Stimulated activated CD8-positive, alpha-beta memory T cell treated with anti-CD3 and anti-CD28 coated beads, Interleukin-7, amount 100 ng/mL, for 1 hour (primary cell): ENCODE measurements at places on chromosomes 6 and 20.

GRCh38 chr6:44071670-44072451, 55.4 kb downstream of the MRPL14 start:
- no peak for DNase-seq

- DNase-seq: peak; percentile 26
These were observed 33.8 kb upstream of the AIG1 start for GRCh38 chr6:143026696-143027449.

DNA sequence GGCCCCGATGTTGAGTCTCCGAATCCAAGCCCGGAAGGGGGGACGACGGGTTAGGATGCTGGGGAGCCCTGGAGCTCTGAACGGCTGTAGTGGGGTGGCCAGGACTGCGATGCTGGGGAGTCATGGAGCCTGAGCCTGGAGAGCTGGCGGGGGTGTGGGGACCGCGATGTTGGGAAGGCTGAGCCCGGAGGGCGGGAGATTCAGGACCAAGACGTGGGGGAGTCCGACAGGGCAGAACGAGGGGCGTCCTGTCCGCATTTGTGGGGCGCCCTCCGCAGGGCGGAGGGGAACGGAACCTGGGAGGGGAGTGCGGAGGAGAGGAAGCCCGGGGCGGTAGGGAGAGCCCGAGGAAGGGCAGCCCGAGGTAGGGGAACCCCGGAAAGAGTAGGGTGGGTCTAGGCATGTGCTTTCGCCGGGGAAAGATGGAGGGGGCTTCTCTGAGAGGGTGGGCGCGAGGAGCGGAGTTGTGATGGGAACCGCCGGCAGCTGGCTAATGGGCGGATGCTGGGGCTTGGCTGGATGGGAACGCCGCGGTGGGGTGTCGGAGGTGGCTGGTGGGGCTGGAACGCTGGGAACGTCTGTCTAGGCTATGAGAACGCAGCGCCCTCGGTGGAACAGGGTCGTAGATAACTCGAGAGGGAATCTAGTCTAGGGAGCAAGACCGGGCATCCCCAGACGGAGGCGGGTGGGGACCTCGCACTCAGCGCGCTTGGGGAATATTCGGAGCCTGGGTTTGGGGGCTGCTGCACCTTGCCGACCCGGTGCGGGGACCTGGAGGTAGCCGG, 684 bp downstream of the PAQR8 start:
- no peak for DNase-seq

GRCh38 chr20:17810847-17811627, 111.3 kb downstream of the BANF2 start:
- no peak for DNase-seq

- no peak for DNase-seq
These were observed 31.7 kb upstream of the SCUBE3 start for GRCh38 chr6:35181933-35182612.

DNA sequence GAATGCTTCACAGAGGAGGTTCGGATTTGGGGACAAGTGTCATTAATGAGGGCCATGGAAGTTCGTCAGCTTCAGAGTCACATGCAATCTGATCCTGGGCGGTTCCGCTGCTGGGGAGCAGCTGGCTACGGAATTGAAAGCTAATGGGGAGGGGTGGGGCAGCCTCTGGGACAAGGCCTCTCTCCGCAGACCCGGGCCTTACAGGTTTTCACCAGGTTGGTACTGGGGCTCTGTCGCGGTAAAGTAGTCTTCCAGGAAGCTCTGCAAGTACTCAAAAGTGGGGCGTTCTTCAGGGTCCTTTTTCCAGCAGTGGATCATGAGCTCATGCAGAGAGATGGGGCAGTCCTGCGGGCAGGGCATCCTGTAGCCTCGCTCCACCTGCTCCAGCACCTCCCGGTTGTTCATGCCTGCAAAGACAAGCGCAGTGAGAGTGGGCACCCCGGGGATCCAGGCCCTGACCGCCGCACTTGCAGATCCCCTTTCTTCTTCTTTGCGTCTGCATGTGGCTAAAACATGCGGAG, 55.9 kb upstream of the TRAF3IP2 start:
- no peak for DNase-seq

DNA sequence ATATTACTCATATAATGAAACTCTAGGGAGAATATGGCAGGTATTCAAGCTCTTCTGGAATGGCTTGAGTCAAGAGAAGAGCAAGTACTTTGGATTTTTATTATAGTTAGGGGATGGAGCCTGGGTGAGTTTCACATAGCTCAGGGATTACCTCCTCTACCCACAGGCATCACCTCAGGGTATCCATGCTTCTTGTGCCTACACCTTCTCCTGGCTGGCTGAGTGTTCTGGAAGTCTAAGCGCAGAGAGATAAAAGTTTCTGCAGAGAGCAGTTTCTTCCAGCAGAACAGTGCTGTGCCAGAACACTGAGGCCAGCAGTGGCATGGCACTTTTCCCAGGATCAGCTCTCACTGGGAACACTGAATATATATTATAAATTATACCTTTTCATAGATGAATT, 199.7 kb upstream of the KCNQ5 start:
- no peak for DNase-seq

GRCh38 chr20:22863826-22864225, 171.3 kb upstream of the SSTR4 start:
- no peak for DNase-seq

DNA sequence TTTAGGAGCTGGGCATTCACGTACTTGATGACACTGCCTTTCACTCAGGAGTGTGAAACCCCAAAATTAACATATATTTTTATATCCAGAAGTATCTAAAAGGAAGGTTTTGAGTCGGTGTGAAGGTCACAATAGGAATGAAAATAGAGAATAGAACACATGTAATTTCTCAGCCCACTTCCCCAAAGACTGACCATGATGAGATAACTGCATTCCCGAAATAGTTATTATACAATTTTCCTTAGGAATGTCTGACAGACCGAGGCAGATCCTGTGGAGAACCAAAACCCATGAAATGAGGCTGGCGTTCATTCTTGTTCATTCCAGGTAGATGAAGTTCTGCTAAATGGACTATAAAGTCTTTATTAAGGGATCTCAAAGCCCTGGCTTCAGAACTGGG, 10.3 kb downstream of the NSFL1C start:
- DNase-seq: no peak

DNA sequence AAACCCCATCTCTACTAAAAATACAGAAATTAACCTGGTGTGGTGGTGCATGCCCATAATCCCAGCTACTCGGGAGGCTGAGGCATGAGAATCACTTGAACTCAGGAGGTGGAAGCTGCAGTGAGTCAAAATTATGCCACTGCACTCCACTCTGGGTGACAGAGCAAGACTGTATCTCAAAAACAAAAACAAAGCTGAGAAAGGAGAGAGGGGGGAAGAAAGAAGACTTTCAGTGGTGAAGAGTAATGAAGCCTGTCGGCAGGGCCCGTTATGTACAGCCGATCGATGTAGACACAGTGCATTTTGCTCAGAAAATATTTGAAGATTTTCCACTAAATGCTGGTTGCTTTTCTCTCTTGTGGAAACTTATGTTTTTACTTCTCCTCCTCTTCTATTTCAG, 13.8 kb downstream of the VAPB start:
- no peak for DNase-seq

GRCh38 chr20:24617757-24618450, 148.5 kb downstream of the SYNDIG1 start:
- no peak for DNase-seq

DNA sequence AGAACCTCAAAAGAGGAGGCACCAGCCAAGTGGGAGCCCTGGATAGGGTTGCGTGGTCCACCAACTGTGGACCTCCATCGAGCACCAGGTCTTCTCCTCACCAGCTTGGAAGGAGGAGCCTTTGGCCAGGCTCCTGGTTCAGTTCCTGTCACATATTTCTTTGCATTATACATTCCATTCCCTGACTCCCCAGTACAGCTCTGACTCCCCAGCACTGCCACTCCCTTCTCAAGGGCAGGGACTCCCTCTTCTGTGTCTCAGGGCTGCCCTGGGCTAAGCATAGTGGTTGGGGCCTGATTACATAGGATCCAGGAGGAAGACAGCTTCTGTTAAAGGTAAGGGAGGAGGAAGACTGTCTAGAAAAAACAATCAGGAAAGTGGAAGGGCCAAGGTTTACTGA, 91.1 kb downstream of the MRPL14 start:
- no peak for DNase-seq

DNA sequence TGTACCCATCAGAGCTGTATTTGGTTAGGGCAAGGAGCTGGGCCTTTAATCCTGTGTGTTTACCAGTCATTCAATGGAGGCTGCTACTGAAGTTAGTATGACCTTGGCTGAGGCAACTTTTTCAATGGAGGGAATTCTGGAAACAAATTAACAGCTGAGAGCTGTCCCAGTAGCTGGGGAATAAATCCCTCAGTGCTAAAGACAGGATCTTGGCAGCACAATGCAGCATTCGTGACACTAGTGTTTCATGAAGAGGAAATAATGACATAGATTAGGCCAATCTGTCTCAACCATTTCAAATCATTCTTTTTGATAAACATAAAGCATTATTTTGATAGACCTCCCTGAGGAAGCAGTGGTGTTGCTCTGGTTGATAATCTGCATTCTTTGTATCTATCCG, 42.9 kb downstream of the GRM1 start:
- no peak for DNase-seq

DNA sequence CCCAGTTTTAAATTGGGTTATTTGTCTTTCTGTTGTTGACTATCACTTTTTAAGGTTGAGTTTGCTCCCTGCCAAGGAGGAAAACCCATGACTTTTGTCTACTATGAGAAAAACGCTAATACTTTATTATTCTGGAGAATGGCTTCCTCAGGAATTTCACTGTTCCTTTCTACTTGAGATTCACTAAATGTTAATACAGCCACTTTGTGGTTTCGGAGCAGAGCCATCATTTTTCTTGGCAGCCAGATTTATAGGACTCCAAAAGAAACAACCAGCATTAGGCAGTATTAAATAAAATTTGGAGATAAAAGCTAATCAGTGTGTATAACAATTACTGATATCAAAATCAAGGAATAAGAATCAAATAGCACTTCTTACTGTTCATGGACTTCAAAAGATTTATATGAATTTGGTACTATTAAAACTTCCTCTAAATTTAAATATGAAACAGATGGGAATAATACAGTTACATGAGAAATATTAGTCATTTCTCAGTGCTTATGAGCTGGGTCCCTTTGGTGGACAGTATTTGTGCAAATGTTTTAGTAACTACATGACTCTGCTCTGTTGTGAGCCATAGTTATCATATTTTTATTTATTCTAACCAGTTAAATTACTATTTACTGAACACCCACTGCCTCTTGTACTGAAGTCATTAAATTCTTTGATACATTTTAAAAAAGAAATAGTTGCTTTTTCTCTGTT, 64.1 kb upstream of the FBXO30 start:
- no peak for DNase-seq

DNA sequence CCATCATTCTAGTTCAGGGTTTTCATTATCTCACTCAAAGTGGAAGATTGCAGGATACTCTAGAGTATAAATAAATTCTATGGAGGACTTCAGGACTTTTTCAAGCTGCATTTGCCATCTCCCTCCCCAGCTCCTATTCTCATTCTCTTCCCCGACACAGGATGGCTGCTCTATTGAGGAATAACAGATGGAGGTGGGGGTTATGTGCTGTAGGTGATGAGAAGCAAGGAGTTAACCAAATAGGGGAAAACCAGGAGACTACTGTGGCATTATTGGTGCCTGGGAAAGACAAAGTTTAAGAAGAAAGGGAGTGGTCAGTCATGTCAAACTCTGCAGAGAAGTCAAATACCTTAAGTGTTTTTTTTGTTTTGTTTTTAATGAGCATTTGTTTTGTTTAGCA, 109.3 kb downstream of the GRIK2 start:
- no peak for DNase-seq

GRCh38 chr6:167791091-167791779, 35.5 kb upstream of the AFDN start:
- DNase-seq: no peak

- DNase-seq: no peak
These were observed 80.4 kb upstream of the SPTLC3 start for GRCh38 chr20:12928358-12928754.
